Fibroblast of the aortic adventitia (primary cell): ENCODE measurements at places on chromosomes 11 and 22. TPM values are rescaled to one million over a fixed set of nuclear protein-coding genes. Genes with fewer than 3 reads are reported as not detected.

Gene NCF4
- total RNA-seq, result not detected in 2 replicates

Gene POU2AF1
- total RNA-seq, result not detected in 2 replicates

Gene PARVG
- not detected in 2 replicates for total RNA-seq

Gene ZNF195
- total RNA-seq, result 11.4 and 18.1 TPM in 2 replicates

Gene DLG2
- 3.0 and 5.8 TPM in 2 replicates for total RNA-seq

Gene APOL4
- total RNA-seq, result 2.0 and 3.1 TPM in 2 replicates

Gene LARGE2
- not detected in 2 replicates for total RNA-seq
